ENCODE measurements at places on chromosomes 1 and 21.

DNA sequence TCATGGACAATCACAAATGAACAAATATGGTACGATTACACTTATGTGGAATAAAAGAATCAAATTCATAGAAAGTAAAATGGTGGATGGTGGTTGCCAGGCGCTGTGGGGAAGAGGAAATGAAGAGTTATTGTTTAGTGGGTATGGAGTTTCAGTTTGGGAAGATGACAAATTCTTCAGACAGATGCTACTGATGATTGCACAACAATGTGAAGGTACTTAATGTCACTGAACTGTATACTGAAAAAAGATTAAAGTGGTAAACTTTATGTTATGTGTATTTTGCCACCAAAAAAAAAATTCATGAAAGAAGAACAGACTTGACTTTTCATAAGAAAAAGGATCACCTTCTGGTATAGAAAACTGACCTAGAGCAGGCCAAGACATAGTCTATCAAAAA is 745.6 kb upstream of the CXADR start:
- DNase-seq = no peak

GRCh38 chr1:235601104-235601503 is 48.5 kb downstream of the GNG4 start:
- no peak for DNase-seq

DNA sequence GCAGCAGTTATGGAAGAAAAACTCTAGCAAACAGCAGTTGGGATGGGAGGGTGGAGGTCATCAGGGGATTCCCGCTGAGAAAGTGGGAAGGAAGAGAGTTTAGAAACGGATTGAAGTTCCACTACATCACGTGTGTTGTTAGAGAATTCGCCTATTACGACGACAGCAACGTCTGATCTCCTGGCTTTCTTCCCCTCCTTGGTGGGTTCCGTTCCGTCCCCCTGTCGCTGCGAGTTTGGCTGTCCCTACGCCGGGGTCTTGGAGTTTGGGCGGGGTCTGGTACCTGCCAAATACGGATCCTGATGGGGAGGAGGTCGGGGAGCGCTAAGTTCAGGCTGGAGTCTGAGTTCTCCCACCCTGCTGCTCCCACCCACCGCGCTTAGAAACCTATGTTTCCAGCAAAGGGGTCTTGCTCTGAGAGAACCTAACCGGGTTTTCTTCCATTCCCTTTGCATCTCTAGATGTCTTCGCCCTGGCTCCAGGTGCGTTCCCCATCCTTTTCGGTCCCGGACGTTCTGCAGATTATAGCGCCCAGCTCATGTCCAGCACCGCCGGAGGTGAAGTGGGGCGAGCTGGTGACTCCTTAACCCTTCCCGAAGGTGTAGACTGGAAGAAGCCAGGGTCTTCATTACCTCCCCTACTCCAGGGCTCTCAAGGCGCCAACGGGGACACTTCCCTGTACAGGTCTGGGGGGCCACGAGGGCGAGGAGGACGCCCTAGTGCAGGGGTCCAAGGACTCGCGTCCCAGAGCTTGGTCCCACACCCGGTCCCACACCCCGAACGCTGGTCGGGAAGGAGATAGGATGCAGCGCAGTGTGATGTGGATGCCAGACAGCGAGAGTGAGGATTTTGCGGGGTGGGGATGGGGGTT is 641 bp upstream of the KCNK2 start:
- DNase-seq = peak; percentile 33

GRCh38 chr1:28132171-28133167 is 44.0 kb downstream of the PTAFR start:
- DNase-seq = no peak

DNA sequence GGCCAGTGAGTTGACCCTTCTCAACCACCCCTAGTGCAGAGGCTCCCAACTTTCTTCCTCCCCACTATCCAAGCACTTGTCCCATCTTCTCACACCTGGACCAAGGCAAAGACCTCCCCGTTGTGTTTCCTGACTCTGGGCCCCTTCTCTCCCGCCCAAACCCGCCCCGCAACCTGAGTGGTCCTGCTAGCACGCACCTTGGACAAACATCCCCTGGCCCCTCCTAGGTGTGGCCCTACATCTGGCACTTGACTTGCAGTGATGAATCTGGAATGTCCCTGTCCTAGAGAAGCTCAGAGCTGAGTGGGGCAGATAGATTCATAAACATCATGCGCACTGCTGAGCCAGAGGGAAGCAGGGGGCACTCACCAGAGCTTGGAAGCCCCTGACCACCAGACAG is 2.3 kb downstream of the SLC5A9 start:
- no peak for DNase-seq

DNA sequence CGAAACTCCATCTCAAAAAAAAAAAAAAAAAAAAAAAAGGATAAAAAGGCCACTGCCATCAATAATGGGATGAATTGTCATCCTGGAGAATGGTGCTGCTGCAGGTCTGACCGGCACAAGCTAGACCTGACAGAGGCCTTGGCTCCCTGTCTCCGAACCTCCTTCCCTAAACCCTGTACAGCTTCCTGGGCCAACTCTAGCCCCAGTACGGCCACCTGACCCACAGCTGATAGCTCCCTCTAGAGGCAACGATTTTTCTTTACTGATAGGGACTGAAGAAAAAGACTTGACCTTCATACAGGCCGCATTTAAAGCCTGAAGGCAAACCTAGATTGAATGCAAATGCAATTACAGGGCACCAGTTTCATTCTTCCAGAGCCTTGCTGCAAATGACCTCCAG is 30.7 kb downstream of the NOL9 start:
- no peak for DNase-seq

DNA sequence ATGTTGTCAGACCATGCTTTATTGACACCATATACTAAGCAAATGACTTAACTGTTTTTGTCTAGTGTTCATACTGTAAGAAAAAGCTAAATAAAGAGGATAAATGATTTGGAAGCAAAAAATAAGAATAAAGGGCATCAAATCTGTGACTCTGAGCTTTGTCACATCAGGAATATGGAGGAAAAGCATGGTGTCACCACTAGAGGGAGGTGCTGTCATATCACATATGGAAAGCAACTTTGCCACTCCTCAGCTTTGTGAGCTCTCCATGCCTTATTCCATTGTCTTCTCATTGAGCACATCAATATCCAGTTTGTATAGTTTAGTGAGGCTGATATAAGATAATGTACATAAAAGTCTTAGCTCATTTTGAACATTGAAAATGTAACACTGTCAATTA is 20.8 kb upstream of the GBP1 start:
- DNase-seq = peak; percentile 66

GRCh38 chr21:25615880-25616279 is 8.6 kb upstream of the MRPL39 start:
- no peak for DNase-seq

DNA sequence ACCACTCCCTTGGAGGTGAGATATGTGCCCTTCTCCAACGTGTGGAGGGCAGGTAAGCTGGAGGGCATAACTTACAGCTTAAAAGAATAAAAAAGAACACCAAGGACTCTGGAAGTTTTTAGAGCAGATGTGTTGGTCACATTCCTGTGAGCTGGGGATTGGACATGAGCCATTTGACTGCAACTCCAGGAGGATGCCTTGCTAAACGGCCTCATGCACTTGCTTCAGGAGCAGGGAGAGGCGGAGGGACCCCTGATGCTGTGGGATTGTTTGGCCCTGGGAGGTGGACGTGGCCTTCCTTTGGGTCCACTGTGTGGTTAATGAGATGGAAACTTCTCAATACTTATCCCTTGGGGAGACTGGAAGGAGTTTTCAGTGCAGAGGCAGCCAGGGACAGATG is 185.6 kb downstream of the RHOU start:
- no peak for DNase-seq

- no peak for DNase-seq
Measured at GRCh38 chr1:54317084-54317483, 89.1 kb downstream of the SSBP3 start.

GRCh38 chr1:48430832-48431231 is 41.2 kb downstream of the SPATA6 start:
- DNase-seq = no peak

- DNase-seq = peak; percentile 23
Measured at GRCh38 chr1:242017580-242018233, 18.8 kb upstream of the MAP1LC3C start.

DNA sequence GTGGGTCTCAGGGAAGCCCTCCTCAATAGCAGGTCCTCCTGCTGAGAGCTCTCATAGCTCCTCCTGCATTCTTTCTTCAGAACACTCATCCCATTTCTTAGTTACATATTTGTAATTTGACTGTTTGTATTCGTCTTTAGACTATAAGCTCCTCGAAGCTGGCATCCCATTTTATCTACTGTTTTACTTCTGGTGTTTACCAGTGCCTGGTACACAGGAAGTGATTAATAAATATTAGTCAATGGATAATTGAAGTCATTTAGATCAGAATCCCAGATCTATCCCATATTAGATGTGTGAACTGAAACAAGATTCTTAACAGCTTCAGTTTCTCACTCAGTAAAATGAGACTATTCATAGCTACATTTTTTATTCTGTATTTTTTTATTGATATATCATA is 88.7 kb downstream of the PLPP3 start:
- no peak for DNase-seq

DNA sequence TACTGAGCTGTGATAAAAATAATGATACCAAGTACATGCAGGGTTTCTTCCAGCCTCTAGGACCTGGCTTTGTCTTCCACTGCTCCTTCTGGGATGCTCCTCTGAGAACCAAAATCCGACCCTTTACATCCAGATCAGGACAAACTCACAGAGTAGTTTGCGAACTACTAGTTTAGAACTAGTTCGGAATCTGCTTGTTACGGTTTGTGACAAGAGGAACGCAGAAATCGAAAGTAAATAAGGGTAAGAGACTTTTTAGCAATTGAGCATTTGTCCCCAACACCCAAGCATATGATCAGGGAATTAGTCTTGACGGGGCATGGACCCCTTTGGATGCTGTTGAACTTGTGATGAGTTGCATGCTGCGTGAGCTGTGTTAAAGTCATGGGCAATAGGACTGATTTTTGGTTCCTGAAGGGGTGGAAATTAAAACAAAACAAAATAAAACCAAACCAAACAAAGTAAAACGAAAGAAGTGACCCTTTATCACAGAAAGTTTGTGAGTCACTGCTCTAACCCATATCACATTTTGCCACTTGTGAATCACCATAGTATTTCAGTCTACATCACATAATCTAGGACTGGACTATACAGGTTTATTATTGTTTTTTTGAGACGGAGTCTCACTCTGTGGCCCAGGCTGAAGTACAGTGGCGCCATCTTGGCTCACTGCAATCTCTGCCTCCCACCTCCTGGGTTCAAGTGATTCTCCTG is 35.7 kb upstream of the ERRFI1 start:
- no peak for DNase-seq

DNA sequence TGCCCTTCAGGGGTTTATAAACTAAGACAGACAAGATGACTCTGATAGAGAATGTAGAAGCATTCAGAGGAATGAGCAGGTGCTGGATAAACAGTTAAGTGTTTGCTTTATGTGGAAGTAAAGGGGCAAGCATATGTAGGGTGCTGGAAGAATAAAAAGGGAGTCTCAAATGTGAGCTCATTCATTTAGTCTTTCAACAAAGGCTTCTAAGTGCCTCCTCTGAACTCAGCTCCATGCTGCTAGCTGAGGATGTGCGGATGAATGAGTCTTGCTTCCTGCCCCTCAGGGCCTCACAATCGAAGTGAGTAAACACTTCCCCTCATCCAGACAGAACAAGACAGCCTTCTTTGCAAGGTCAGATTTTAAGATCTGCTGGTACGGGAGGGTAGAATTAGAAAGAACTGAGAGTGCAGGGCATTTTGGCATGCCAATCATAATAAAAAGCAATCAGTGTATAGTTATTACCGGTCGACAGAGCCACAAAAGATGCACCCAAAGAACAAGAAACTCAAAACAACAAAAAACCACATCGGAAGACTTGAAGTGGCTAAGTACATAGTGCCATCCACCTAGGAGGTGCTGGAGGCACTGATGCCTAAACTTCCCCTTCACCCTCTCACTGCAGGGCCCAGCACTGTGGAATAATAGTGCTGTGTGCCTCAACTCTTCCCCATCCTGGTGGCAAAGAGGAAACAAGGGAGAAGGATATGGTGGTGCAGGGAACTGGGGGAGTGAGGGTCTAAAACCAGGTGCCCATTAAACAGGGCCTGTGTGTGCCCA is 69.8 kb downstream of the TNR start:
- DNase-seq = no peak

DNA sequence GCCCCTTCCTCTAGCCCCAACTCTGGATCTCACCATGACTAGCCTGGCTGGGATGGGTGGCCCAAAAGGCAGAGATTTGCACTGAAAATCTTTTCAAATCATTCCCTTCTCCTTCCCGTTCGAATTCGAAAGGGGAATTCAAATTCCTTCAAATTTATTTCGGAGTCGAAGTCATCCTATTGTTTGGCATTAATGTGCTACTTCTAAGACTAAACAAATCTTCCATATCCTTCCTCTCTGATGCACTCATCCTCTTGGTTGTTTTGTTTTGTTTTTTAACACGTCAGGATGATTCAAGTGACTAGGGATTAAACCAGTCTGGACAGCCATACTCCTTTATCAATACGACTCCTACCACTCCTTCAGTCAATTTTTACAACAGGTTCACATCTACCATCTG is 95.5 kb upstream of the SGIP1 start:
- no peak for DNase-seq

DNA sequence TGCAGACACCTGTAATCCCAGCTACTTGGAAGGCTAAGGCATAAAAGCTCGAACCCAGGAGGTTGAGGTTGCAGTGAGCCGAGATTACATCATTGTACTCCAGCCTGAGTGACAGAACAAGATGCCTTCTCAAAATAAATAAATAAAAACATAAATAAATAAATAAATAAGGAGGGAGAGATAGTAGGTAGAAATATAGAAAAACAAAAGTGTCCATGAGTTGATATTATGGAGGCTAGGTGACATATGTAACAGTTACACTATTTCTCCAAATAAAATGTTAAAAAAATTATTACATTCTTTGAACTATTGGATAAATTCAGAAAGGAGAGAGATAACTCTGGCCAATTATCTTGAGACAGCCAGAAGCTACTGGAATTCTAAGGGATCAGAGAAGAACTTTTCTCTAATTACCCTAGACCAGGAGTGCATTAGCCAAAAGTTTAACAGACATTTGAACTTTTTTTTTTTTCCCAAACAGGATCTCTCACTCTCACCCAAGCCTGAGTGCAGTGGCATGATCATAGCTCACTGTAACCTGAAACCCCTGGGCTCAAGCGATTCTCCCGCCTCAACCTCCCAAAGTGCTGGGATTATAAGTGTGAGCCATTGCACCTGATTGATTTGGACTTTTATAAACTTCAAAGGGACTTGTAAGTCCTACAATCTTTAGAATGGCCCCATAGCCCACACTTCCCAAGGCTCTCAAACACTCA is 17.6 kb downstream of the SYNJ1 start:
- DNase-seq = no peak

GRCh38 chr1:170498876-170499275 is 33.1 kb upstream of the GORAB start:
- DNase-seq = no peak

- DNase-seq = no peak
Measured at GRCh38 chr1:198686069-198686728, 47.4 kb downstream of the PTPRC start.

Data from CD4-positive, alpha-beta memory T cell (primary cell).